ENCODE measurements at places on chromosomes 11 and 22.

DNA sequence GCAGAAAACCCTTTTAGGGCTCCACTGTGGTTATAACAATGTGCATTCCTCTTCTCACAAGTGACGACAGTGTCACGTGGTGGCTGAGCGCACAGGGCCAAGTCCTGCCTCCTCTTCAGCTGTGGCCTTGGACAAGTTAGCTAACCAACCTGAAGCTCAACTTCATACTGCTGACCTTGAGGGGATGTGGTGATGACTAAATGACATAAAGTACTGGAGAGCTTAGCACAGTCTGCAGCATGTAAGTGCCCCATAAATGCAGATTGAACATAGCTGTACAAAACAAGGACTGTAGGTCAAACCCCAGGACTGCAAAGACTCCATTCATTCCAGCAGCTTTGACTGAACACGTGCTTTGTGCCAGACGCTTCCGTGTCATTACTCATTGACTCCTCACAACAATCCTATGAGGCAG, 20.1 kb upstream of the MRGPRX2 start:
- no peak for DNase-seq

GRCh38 chr11:12438291-12438690, 60.9 kb downstream of the PARVA start:
- DNase-seq = no peak

- DNase-seq = no peak
Measured at GRCh38 chr11:134562196-134562595, 150.2 kb upstream of the B3GAT1 start.

DNA sequence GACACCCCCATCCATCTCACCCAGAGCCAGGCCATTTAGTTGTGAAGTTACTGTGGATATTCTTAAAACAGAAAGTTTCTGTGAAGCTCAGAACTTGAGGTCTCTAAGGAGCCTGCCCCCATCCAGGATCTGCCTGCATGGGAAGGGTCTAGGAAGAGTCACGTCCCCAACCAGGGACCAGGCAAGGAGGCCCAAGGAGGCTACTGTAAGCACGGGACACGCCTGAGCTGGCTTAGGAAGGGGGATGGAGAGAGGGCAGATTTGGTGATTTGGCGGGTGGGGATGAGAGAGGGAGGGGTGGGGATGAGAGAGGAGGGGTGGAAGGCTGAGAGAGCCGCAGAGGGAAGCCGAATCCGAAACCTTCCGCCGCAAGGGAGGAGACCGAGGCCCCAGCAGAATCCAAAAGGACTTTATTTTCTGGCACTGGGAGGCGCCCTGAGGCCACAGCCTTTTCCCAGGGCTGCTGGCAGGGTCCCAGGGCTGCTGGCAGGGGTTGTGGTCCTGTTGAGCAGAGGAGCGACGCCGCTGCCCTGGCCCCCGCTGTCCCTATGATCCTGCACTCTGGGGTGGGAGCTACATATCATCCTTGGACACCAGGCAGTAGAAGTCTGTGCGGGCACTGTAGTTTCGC, 9.4 kb downstream of the SIGIRR start:
- no peak for DNase-seq

- DNase-seq = no peak
Measured at GRCh38 chr11:77196961-77197360, 68.9 kb downstream of the MYO7A start.

- no peak for DNase-seq
Measured at GRCh38 chr11:78099666-78100065, 20.0 kb upstream of the NDUFC2 start.

GRCh38 chr11:132655187-132655855, 877.0 kb downstream of the OPCML start:
- DNase-seq = no peak

DNA sequence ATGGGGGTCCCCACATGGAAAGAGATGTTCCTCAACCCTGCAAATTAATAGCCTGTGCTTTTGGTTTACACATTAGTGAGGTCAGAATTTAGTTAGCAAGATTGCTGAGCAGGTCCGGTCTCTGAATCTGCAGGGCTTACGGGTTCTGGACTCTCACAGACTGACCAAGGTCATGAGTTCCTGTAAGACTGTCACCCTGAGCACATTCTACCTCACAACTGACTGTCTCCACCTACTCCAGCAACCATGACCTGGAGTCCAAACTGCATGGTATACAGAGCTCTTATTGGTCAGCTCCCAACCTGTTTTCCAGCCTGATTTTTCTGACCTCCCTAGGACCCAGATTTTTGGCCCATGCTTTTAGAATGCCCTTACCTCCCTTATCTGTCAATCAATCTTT, 28.2 kb downstream of the DKK3 start:
- DNase-seq = no peak
